ENCODE measurements at places on chromosomes 1 and 21. TPM values are rescaled to one million over a fixed set of nuclear protein-coding genes. Genes with fewer than 3 reads are reported as not detected.

FAM20B gene
- 38.8 TPM for total RNA-seq

RORC gene
- total RNA-seq, result 1.4 TPM

TSTD1 gene
- 66.8 TPM for total RNA-seq

FAM43B gene
- total RNA-seq, result not detected

SGIP1 gene
- total RNA-seq, result not detected

CDA gene
- not detected for total RNA-seq

AMY1B gene
- total RNA-seq, result not detected

FBXO2 gene
- 1.9 TPM for total RNA-seq

LCE6A gene
- total RNA-seq, result not detected

ANKRD45 gene
- not detected for total RNA-seq

LENEP gene
- total RNA-seq, result 0.66 TPM

OR2L5 gene
- 0.16 TPM for total RNA-seq

FCN3 gene
- not detected for total RNA-seq

CFHR3 gene
- not detected for total RNA-seq

RASAL2 gene
- total RNA-seq, result not detected

PADI3 gene
- not detected for total RNA-seq

PLCH2 gene
- 7.1 TPM for total RNA-seq

CLDN14 gene
- total RNA-seq, result not detected

JAM2 gene
- total RNA-seq, result 3.3 TPM

SPRR4 gene
- not detected for total RNA-seq

VSIG8 gene
- not detected for total RNA-seq

ACTN2 gene
- total RNA-seq, result 0.37 TPM

KIF17 gene
- 1.0 TPM for total RNA-seq

SLX9 gene
- total RNA-seq, result 63.9 TPM

ILDR2 gene
- total RNA-seq, result 10.2 TPM

SLAMF8 gene
- 0.21 TPM for total RNA-seq

EDN2 gene
- total RNA-seq, result not detected

AGPAT3 gene
- total RNA-seq, result 109 TPM

CACHD1 gene
- total RNA-seq, result 1.1 TPM

MROH9 gene
- total RNA-seq, result not detected

LRP8 gene
- total RNA-seq, result 39.8 TPM

MAGI3 gene
- 6.3 TPM for total RNA-seq

UBXN10 gene
- 1.3 TPM for total RNA-seq

ADCY10 gene
- total RNA-seq, result 0.18 TPM

BGLAP gene
- total RNA-seq, result 4.3 TPM

F3 gene
- total RNA-seq, result not detected

IPO9 gene
- total RNA-seq, result 85.7 TPM

SEC16B gene
- not detected for total RNA-seq

IL24 gene
- 22.2 TPM for total RNA-seq

GPR52 gene
- 2.6 TPM for total RNA-seq

CCDC27 gene
- not detected for total RNA-seq

FALEC gene
- total RNA-seq, result 0.89 TPM

BTBD19 gene
- 9.7 TPM for total RNA-seq

COP1 gene
- 43.6 TPM for total RNA-seq

UMODL1 gene
- total RNA-seq, result 0.18 TPM

SFN gene
- 2.3 TPM for total RNA-seq

PGLYRP3 gene
- total RNA-seq, result not detected

ECM1 gene
- total RNA-seq, result 1.3 TPM

CRP gene
- total RNA-seq, result not detected
